ENCODE measurements at places on chromosomes 3 and 15. TPM values are rescaled to one million over a fixed set of nuclear protein-coding genes. Genes with fewer than 3 reads are reported as not detected.

DNA sequence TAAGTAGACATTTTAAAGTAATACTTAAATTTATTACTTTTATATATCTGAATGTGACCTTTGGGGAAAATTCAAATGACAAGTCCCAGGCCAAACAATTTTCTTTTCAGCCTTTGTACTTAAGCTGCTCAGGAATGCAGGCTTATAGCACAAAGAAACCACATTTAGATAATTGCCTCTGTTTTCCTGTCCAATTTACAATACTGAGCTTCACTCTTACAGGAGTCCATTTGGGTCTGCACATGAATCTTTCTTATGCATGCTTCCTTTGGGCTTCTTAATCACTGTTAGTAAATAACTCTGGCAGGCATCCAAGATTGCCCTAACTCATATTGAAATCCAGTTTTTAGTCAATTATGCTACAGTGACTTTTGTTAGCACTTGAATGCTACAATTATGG, 459.4 kb upstream of the TGFBR2 start:
- no peak for DNase-seq

- no peak for DNase-seq
Observed at GRCh38 chr15:98786717-98787116, 138.4 kb downstream of the IGF1R start.

GFM1 gene
- total RNA-seq: 55.0 TPM

LYZL4 gene
- total RNA-seq: not detected

- no peak for DNase-seq
Observed at GRCh38 chr15:50137893-50138292, 18.9 kb upstream of the ATP8B4 start.

- DNase-seq: no peak
Observed at GRCh38 chr15:70802629-70803028, 39.3 kb upstream of the UACA start.

DNA sequence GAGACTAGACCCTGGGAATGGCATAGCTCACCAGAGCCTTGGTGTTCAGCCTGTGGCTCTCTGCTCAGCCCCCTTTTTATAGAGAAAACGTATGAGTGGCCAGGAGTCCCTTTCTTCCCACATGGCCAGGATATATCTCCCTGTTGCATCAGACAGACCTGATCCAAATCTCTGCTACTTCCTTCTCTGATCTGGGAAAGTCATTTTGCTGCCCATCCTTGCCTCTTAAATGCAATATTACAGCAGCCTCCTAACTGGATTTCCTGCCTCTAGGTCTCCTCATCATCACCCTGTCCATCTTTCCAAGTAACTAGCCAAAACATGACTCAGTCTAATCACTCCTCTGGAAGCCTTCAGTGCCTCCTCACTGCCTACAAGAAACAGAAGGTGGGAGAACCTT, 42.9 kb downstream of the CTDSPL start:
- DNase-seq: no peak

DNA sequence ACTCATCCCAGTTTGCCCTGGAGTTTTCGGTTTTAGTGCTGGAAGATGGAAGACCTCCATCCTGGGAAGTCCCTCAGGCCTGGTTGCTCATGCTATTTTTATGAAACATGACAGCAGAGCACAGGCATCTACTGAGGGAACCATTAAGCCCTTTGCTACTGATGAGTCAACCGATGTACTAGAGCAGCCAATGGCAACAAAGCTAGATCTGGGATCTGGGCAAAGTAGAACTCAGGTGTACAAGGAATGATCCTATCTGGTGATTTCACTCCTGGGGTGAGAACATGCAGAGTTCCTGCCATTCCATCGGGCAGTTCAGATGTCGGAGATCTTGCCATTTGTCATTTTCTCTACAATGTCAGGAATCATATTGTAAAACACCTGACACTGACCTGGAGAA, 166.2 kb upstream of the NSMCE3 start:
- DNase-seq: peak; percentile 26

DNA sequence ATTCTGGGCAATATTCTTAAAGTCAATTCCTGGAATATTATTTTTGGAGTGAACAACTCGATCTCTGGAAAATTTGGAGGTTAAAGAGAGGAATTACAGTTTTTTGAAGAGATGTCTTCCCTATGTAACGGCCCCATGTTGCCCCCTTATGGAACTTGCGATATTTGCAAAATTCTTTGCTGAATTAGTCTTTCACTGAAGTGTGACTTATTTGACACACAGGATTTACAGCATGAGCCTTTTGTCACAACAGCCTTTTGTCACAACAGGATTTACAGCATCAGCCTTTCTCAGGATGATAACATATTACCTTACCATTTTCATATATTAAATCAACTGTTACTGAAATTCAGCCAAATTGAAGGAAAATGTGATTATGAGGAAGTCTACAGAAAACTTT, 37.8 kb upstream of the SPTSSB start:
- no peak for DNase-seq

ALDH1A3 gene
- total RNA-seq: 208 TPM

- no peak for DNase-seq
Observed at GRCh38 chr15:38814891-38815290, 250.3 kb upstream of the RASGRP1 start.

GRCh38 chr3:32698506-32698905, 13.5 kb downstream of the CNOT10 start:
- no peak for DNase-seq

- no peak for DNase-seq
Observed at GRCh38 chr3:58484045-58484721, 7.7 kb upstream of the KCTD6 start.

GRCh38 chr3:50651920-50652529, 22.7 kb upstream of the DOCK3 start:
- DNase-seq: no peak

Measured in kidney epithelial cell (primary cell).